ENCODE measurements at places on chromosomes 11 and 22. TPM values are rescaled to one million over a fixed set of nuclear protein-coding genes. Genes with fewer than 3 reads are reported as not detected.
A peak's percentile ranks its signal among the peaks of the same experiment; 100 is the strongest.

DNA sequence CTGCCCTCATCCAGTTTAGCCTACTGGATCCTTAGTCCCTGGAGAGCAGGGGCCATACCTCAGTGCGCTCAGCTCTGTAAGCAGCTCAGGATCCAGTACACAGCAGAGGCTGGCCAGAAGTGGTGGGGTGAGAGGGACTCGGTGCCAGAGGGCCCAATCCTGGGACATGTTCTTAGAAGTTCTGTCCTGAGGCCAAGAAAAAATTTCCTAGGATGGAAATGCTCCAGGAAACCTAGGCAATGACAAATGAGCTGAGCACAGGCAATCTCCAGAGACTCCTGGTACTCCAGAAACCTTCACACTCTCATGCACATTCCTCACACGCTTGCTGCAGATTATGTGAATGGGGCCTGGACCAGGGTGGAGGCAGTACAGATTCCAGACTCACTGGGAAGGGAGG is 89.6 kb downstream of the SERGEF start:
- DNase-seq = no peak

- DNase-seq = peak; percentile 28
Observed at GRCh38 chr11:11010624-11011127, 152.8 kb upstream of the ZBED5 start.

DNA sequence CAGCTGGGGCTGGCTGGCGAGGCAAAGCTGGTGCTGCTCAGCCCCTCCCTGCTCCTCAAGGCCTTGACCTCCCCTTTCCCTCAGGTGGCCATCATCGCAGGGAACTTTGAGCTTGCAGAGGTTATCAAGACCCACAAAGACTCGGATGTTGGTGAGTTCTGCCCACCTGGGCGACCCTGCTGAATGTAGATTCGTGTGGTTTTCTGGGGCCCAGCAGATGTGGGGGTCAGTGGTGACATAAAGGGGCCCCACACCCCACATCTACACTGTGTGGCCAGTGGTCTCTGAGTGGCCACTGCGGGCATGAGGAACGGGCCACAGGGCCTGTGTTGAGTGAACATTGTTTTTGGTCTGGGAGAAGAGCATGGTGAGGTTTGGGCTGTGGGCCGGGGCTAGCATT is 11.9 kb downstream of the SHANK3 start:
- no peak for DNase-seq

DNA sequence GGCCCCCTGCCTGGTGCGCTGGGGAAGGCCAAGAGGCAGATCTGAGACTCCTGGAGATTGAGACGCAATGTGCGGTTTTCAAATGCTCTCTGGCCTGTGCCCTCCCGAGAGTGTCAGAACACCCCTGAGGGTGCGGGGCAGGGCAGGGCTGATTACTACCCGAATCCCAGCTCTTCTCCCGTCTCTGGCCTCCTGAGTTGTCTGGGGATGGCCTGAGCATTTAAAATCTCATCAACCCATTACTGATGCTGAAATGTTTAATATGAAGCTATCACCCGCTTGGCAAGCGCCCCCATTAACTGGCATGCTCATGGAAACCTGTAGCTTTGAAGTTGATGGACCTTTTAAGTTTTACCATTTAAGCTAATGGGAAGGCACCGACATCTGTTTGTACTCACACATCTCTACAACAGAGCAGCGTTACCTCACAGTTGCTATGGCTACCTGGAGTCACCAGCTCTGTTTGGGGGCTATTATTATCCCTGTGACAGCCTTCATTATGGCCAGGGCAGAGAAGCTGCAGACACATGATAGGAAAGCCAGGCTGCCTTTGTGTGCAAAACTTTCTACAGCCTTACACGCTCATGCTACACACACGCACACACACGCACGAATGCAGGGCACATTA is 3.6 kb upstream of the MB start:
- DNase-seq = no peak

GRCh38 chr11:95076981-95077380 is 10.3 kb downstream of the SRSF8 start:
- DNase-seq = no peak

GRCh38 chr22:49937758-49938564 is 19.5 kb downstream of the CRELD2 start:
- no peak for DNase-seq

GRCh38 chr22:23281053-23281405 is 100.7 kb downstream of the BCR start:
- DNase-seq = no peak

- DNase-seq = no peak
Observed at GRCh38 chr22:36237462-36238372, 1.6 kb downstream of the APOL2 start.

DNA sequence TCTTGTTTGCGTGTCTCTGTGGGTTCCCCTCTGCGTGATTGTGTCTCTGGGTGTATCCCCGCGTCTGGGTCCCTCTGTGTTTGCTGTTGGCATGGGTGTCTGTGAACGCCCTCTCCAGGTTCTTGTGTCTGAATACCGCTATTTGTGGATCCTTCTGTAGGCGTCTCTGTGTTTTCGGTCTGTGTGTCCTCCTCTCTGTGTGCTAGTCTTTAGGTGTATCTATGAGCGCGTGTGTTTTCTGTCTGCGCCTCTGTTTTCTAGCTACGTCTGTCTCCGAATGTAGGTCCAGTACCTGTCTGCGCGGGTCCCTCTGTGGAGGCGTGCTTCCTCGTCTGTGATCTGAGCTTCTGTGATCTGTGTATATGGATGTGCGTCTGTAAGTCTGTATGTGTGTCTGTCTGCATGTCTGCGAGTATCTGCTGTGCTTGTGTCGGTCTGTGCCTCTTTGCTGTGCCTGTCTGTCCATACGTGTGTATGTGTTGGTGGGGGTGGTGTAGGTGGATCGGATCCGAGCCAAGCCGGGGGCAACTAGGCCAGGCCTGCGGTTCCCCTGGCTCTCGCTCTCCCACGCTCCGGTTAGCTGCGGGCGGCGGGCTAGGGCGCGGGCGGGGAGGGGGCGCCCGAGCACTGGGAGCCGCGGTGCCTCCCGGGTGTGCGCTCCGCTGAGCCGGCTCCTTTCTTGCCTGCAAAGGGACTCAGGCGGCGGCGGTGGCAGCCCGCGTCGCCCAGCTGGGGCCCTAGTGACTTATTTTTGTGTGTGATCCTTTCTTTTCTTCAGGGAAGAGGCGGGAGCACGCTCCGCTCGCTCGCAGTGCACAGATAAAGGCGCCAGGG is 105.3 kb upstream of the E2F8 start:
- DNase-seq = no peak

GRCh38 chr11:129655247-129655832 is 160.3 kb upstream of the TMEM45B start:
- DNase-seq = no peak

OR5P2 gene
- total RNA-seq = not detected

MAJIN gene
- total RNA-seq = not detected

TMPRSS6 gene
- total RNA-seq = not detected

OR52I1 gene
- total RNA-seq = not detected

PLXNB2 gene
- total RNA-seq = 140 TPM

PIK3IP1 gene
- 106 TPM for total RNA-seq

TMEM151A gene
- not detected for total RNA-seq

B4GAT1 gene
- total RNA-seq = 95.5 TPM

Data from tibial nerve (tissue), 4 donors.